ENCODE measurements at places on chromosomes 3 and 15. TPM values are rescaled to one million over a fixed set of nuclear protein-coding genes. Genes with fewer than 3 reads are reported as not detected.
A peak's percentile ranks its signal among the peaks of the same experiment; 100 is the strongest.

GRCh38 chr15:70507772-70508371, 255.5 kb downstream of the UACA start:
- H3K27ac ChIP-seq, result no peak overlapping the region
- peaks cover 6% of the 10 kb centered on the region for H3K4me1 ChIP-seq
- H3K36me3 ChIP-seq, result no peaks in the 10 kb centered on the region

- DNase-seq, result no peak
- H3K27me3 ChIP-seq, result peaks cover 34% of the 10 kb centered on the region
- no peak overlapping the region for H3K27ac ChIP-seq
- peaks cover 6% of the 10 kb centered on the region for H3K4me1 ChIP-seq
- no peak overlapping the region for H3K4me3 ChIP-seq
- no peaks in the 10 kb centered on the region for H3K36me3 ChIP-seq
These were observed 8.6 kb upstream of the TRH start for GRCh38 chr3:129965937-129966336.

Gene SLC27A2
- not detected for polyA plus RNA-seq

Gene KLHL40
- 0.66 TPM for polyA plus RNA-seq

- H3K27me3 ChIP-seq, result no peaks in the 10 kb centered on the region
- H3K4me3 ChIP-seq, result no peak overlapping the region
- peak; percentile 78 for DNase-seq
- no peaks in the 10 kb centered on the region for H3K36me3 ChIP-seq
- no peak overlapping the region for H3K27ac ChIP-seq
These were observed 41.0 kb upstream of the MANF start for GRCh38 chr3:51343918-51344687.

DNA sequence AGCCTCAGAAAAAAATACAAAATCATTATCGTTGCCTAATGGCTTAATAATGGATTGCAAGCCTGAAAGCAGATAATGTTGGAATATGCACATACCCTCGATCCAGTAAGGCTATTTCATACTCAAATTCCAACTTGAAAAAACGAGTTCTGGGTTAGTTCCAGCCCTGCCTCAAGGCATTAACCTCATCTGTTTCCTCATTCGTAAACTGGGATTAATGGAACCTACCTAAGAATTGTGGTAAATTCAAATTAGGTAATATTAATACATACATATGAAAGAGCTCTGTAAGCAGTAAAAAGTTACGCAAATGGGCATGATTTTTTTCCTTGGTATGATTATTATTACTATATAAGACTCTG, 107.5 kb downstream of the SRGAP3 start:
- DNase-seq, result no peak
- no peaks in the 10 kb centered on the region for H3K36me3 ChIP-seq
- no peak overlapping the region for H3K27ac ChIP-seq
- H3K27me3 ChIP-seq, result peaks cover 7% of the 10 kb centered on the region
- H3K4me3 ChIP-seq, result no peak overlapping the region

- H3K36me3 ChIP-seq, result no peaks in the 10 kb centered on the region
- DNase-seq, result no peak
- H3K27me3 ChIP-seq, result no peaks in the 10 kb centered on the region
- H3K4me3 ChIP-seq, result no peak overlapping the region
These were observed 75.7 kb downstream of the GAP43 start for GRCh38 chr3:115698851-115699591.

Gene CD96
- polyA plus RNA-seq, result not detected

DNA sequence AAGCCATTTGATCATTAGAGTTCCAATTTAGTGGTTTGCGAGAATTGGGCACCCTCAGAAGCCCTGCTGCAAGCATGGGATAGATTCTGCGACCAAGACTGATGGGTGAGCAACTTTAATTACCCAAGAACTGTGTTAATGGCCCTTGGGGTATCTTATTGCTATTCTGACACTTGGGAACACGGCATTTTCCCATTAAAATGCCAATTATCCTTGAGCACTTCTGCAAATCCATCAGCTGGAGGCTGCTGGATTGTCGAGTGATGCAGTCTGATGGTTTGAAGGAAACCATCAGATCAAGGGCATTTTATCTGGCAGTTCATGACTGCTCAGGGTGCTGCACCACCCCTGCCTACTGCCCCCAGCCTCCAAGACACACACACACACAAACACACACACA, 183.6 kb upstream of the PROK2 start:
- DNase-seq, result no peak
- H3K4me3 ChIP-seq, result no peak overlapping the region
- peaks cover 14% of the 10 kb centered on the region for H3K4me1 ChIP-seq
- H3K36me3 ChIP-seq, result no peaks in the 10 kb centered on the region

- no peak overlapping the region for H3K4me3 ChIP-seq
- H3K36me3 ChIP-seq, result peaks cover 17% of the 10 kb centered on the region
- DNase-seq, result no peak
- H3K27ac ChIP-seq, result no peak overlapping the region
- H3K27me3 ChIP-seq, result no peaks in the 10 kb centered on the region
- H3K4me1 ChIP-seq, result no peaks in the 10 kb centered on the region
These were observed 29.5 kb downstream of the LINS1 start for GRCh38 chr15:100572362-100572983.

DNA sequence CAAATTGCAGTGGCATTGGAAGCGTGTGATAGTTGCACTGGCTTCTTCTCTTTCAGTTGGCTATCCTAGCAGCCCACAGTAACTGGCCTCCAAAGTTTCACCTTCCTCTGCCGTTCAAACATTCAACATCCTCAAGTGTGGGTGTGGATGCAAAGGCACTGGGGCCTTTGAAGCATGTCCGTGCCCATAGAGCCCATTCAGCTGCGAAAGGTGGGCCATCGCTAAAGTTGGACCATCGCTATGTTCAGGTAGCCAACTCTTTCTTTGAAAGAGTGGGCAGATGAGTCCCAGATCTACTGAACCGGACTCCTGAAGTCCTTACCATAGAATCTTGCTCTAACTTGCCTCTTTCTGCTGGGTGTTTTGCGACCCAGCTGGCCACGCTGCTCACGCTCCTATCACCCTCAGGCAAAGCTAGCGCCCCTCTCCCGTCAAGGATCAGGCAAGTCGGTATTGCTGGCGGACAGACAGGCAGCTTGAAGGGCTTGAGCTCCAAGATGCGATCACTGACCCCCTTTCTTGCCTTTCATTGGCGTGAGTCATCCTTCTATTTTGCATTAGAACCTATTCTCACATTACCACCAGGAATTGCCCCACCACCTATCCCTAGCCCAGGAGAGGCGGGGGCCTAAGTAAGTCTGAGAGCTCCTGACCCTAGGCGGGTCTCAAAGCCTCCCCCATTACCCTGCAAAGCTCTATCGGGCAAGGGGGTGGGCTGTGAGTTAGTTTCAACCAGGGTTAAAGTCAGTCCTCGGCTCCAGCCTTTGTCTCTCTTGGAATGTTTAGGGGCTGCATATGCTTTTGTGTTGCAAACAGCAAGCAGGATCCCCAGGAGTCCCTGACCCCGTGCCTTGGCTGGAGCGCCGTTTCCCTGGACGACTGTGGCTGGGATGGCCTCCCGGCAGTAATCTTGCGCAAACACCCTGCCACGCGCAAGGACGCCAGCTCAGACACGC, 28.7 kb downstream of the ZIC4 start:
- H3K4me1 ChIP-seq, result no peaks in the 10 kb centered on the region
- H3K36me3 ChIP-seq, result no peaks in the 10 kb centered on the region
- H3K4me3 ChIP-seq, result no peak overlapping the region
- H3K27ac ChIP-seq, result no peak overlapping the region
- DNase-seq, result no peak

GRCh38 chr15:27398631-27399161, 427.7 kb downstream of the GABRG3 start:
- no peaks in the 10 kb centered on the region for H3K27me3 ChIP-seq
- no peak overlapping the region for H3K4me3 ChIP-seq
- no peak overlapping the region for H3K27ac ChIP-seq
- no peaks in the 10 kb centered on the region for H3K36me3 ChIP-seq
- H3K4me1 ChIP-seq, result no peaks in the 10 kb centered on the region

- no peaks in the 10 kb centered on the region for H3K36me3 ChIP-seq
- no peak overlapping the region for H3K4me3 ChIP-seq
- DNase-seq, result no peak
- no peak overlapping the region for H3K27ac ChIP-seq
- no peaks in the 10 kb centered on the region for H3K27me3 ChIP-seq
These were observed 101.4 kb downstream of the FAM43A start for GRCh38 chr3:194787072-194787471.

Gene ZNF80
- polyA plus RNA-seq, result not detected

GRCh38 chr3:152508705-152509104, 240.0 kb downstream of the MBNL1 start:
- H3K27me3 ChIP-seq, result no peaks in the 10 kb centered on the region
- H3K4me1 ChIP-seq, result peaks cover 7% of the 10 kb centered on the region
- H3K36me3 ChIP-seq, result no peaks in the 10 kb centered on the region
- H3K4me3 ChIP-seq, result no peak overlapping the region
- peak; percentile 46 for DNase-seq

Gene MGLL
- 1.0 TPM for polyA plus RNA-seq

DNA sequence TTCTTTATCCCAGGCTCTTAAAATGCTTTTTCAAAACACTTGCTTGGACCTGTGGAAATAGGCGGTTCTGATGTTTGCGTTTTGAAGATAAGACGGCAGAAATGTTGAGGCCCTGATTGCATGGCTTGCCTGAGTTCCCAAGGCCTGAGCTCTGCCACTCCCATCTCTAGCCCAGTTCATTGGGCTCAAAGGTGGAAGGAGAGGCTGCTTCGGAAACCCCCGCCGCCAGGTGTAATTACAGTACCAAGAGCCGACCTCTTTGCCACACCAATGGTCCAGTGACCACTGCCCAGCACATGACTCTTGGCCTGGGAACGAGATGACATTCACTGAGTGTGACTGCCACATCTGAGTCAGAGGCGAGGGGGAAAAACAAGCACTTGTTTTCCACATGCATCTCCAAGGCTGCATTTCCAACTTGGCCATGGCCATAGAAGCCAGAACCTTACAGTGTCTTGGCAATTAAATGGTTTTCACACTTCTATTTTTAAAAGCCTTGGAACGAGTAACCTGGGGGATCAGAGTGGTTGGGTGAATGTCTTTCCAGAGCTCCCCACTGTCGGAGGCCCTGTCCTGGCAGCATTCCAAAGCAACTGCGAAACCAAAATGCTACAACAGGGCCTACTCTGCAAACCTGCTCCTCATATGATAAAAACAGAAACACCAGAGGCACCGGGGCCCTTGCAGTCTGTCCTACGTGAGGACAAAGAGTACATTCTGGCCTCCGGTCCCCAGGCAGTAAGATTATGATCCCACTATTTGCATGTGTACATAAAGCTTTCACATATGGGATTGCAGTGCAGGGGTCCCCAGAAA, 63.8 kb upstream of the CGNL1 start:
- no peaks in the 10 kb centered on the region for H3K4me1 ChIP-seq
- no peak overlapping the region for H3K4me3 ChIP-seq
- no peaks in the 10 kb centered on the region for H3K36me3 ChIP-seq
- peak overlapping the region; percentile 15 for H3K27ac ChIP-seq
- DNase-seq, result no peak
- H3K27me3 ChIP-seq, result no peaks in the 10 kb centered on the region

- H3K27me3 ChIP-seq, result no peaks in the 10 kb centered on the region
- no peaks in the 10 kb centered on the region for H3K36me3 ChIP-seq
- no peak overlapping the region for H3K4me3 ChIP-seq
- H3K4me1 ChIP-seq, result no peaks in the 10 kb centered on the region
These were observed 54.4 kb downstream of the ADAMTSL3 start for GRCh38 chr15:83708328-83708727.

DNA sequence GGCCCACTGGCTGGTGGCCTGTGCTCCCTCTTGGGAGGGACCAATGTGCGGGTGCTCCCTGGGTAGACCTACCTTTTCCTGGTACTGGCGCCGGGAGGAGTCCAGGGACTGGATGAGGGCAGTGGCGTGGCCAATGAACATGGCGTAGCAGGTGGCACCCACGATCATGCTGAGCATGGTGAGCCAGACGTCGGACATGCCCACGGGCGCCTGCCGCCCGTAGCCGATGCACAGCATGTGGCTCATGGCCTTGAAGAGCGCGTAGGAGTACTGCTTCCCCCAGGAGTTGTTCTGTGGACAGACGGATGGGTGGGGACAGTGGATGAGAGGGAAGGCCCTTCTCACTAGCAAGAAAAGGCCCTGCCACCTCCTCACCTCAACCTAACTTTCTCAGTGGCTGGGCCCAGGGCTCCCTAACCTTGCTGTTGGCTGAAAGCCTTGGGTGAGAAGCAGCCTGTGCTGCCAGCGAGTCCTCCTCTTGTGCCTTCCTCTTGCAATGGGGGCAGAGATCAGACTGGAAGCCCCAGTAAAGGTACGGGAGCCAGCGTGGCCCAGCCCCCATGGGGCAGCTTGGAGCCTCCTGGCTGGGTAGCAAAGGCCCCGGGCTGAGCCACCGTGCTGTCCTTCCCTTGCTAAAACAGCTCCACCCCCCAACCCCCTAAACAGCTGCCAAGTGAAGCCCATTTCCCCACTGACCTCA, 39.1 kb downstream of the HCN4 start:
- DNase-seq, result no peak
- H3K36me3 ChIP-seq, result peaks cover 77% of the 10 kb centered on the region
- H3K4me1 ChIP-seq, result peaks cover 28% of the 10 kb centered on the region
- H3K4me3 ChIP-seq, result no peak overlapping the region
- peak overlapping the region; percentile 69 for H3K27ac ChIP-seq
- H3K27me3 ChIP-seq, result no peaks in the 10 kb centered on the region

GRCh38 chr3:102979682-102980354, 545.0 kb downstream of the ZPLD1 start:
- no peaks in the 10 kb centered on the region for H3K27me3 ChIP-seq
- H3K36me3 ChIP-seq, result no peaks in the 10 kb centered on the region
- H3K4me3 ChIP-seq, result no peak overlapping the region
- DNase-seq, result no peak
- H3K4me1 ChIP-seq, result no peaks in the 10 kb centered on the region

DNA sequence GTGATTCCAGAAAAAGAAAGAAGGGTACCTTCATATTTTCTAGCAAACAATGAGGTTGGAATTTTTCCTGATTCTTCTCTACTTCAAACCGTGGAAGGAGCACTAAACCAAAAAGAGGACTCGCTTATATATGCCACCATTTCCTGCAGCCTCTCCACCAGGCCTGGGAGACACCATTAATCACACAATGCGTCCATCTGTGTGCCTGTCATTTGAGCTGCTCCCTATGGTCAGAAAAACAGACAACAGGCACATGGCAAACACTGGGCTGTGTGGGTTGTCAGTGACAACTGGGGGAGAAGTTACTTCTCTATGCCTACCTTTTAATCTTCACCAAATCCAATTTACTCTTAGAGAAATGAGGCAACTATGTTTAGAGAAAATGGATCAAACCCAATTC, 71.9 kb downstream of the NR2F2 start:
- H3K27ac ChIP-seq, result no peak overlapping the region
- no peak overlapping the region for H3K4me3 ChIP-seq
- H3K36me3 ChIP-seq, result no peaks in the 10 kb centered on the region
- no peaks in the 10 kb centered on the region for H3K4me1 ChIP-seq
- H3K27me3 ChIP-seq, result peaks cover 97% of the 10 kb centered on the region
- DNase-seq, result no peak

DNA sequence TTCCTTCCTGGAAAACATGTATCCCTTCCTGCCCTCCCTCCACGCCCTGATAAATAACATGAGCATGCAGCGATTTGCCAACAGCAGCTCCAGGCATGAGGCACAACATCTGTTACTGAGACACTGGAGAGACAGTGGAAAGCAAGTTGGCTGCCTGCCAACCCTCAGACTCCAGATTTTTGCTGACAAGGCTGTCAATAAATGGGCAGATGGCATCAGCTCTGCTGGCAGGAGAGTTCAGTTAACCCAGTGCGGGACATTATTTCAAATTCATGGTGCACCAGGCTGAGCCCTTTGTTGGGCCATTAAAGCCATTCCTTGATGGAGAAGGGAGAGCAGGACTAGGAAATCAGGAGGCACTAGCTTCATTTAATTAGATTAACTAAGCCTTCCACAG, 293.3 kb downstream of the MEX3B start:
- peak; percentile 15 for DNase-seq
- H3K36me3 ChIP-seq, result no peaks in the 10 kb centered on the region
- no peaks in the 10 kb centered on the region for H3K27me3 ChIP-seq
- no peak overlapping the region for H3K4me3 ChIP-seq
- peaks cover 7% of the 10 kb centered on the region for H3K4me1 ChIP-seq

Measured in cardiac muscle cell (in vitro differentiated cells and primary cell).